ENCODE measurements at places on chromosomes 3 and 15.

DNA sequence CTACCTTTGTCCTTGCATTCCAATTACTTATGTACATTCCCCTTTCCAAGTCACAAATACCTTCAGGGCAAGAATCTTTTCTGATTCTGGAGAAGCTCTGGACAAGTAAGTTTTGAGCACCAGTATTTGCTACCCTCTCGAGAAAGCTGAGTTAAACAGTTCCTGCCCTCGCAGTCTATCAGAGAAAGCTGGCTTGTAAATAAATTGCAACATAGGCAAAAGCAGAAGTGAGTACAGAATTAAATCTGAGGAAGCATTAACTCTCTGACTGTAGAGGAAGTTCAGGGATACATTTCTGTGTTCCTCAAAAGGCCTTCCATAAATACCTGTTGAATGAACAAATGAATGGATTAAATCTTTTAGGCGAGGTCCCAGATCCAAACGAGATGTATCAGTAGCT, 1.2 kb downstream of the OSBPL11 start:
- no peak for DNase-seq

- DNase-seq, result no peak
These were observed 281.9 kb downstream of the SHOX2 start for GRCh38 chr3:157824281-157824680.

GRCh38 chr3:170233530-170233929, 11.3 kb downstream of the PRKCI start:
- DNase-seq, result no peak

DNA sequence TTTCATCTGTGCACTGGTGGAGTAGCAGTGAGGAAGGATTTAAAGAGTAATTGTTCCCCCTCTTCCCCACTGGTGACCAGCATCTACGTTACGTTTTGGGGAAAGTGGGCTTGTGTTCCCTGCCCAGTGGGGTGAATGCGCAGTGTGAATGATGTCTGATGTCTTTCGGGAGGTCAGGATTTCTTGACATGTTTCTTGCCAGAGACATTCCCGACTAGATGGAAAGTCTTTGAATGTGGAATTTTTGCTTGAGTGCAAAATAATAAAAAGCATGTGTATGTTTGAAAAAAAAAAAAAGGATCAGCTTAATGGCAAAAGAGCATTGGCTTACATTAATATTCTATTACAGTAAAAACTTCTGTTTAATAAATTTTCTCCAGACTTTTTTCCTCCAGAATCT, 632.2 kb downstream of the FOXP1 start:
- no peak for DNase-seq

- DNase-seq, result no peak
These were observed 492.2 kb downstream of the AGBL1 start for GRCh38 chr15:86571873-86572272.

DNA sequence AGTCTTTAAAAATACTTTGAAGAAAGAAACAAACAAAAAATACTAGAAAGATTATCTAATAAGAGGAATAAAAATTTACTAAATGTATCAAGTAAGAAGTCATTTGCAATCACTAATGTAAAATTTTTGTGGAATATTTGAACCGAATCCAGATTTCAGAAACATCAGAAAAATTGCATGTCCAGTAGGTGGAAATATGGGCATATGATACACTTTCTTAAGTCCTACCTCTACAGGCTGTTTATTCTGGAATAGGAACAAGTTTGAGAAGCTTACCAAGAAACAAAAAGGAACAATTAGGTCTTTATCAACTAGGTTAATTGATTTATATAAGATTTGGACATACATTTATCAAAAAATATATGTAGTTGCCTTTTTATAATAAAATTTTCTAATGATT, 292.9 kb upstream of the ROBO1 start:
- DNase-seq, result no peak

DNA sequence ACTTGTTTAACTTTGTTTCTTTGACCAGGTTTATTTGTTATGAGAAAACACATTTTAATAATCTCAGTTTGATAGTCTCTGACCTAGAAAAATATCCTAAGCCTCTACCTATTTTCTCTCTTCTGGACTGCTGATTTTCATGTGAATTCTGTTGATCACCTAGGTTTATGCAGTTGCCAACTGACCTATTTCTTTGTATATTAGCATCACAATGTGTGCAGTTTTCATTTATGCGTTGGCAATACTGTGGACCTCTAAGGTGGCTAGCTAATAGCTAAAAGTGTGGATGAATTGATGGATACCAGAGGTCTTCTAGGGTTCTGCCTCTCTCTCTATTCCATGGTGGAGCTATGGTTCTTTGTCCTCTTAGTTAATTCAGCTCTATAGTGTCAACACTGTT, 72.1 kb downstream of the LRRC49 start:
- DNase-seq, result no peak

- no peak for DNase-seq
These were observed 24.1 kb upstream of the SEMA4B start for GRCh38 chr15:90177012-90177411.

DNA sequence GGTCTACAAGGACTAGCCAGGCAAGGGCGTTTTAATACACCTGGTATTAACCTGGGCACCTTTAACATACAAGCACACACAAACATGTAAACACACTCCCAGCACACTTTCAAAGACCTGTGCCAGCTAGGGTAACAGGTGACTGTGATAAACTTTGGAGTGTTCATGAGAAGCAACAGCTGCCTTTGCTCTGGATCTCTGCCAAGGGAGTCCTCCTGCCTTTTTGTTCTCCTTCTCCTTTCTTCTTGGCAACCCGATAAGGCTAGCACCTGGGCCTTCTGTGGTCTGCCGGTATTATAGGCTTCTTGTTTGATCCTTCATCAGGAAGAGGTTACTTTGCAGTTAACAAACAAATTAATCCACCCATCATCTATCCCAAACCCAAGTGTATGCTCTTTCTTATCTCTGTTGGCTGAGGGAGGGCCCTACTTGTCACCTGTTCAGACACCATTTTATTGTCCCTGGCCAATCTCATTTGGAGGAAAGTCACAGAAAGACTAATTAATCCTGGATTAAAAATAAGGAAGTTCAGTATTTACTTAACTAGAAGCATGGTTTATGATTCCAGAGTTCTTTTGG, at the start of gene RETNLB:
TSS of gene RETNLB (minus strand) at position 7 of the 579 bp plus-strand sequence. CDS start 225 bp downstream, outside the sequence.
- DNase-seq, result no peak

- DNase-seq, result no peak
These were observed 52.8 kb downstream of the SEMA5B start for GRCh38 chr3:122974764-122975162.

- DNase-seq, result no peak
These were observed 52.5 kb upstream of the TTBK2 start for GRCh38 chr15:42973114-42973513.

DNA sequence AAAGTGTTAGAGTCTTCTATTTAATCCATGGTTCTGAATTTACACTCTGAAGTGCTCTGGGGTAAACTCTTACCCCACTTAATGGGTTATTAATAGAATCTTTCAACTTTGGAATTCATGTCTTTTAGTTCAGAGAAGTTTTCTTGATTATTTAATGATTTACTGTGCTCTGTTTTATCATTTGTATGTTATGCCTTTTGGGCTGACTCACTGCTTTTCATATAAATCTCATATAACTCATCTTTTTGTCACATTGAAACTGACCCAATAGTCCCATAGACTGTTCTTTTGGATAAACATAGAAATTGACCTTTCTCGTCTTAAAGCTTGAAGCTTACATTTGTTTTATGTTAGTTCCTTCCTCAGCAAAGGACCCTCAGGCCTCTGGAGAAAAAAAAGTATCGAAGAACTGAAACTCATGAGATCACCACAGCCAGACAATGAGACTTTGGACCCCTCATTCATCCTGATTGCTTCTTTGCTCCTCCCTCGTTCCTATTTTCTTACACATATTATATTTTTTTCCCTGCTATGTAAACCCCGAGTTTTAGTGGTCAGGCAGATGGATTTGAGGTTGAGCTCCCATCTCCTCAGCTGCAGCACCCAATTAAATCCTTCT, 229.1 kb upstream of the CBLB start:
- no peak for DNase-seq

DNA sequence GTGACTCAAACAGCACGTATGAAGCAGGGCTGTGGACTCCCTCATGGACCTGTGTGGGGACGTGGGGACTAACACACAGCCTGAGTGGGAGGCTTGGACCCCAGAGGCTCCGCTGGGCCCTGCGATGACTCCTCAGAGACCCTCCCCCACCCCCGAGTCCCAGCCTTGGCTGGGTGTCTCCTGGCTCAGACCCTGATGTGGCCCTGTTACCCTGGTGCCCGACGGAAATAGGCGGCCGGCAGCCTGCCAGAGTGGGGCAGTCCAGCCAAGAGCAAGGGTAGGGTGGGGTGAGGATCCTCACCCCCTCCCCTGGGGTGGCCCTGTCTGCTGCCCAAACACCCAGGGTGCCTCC, 15.3 kb downstream of the TNK2 start:
- DNase-seq, result no peak

- DNase-seq, result no peak
These were observed 4.1 kb downstream of the PP2D1 start for GRCh38 chr3:20007960-20008359.

GRCh38 chr3:190620886-190621608, 107.2 kb downstream of the IL1RAP start:
- DNase-seq, result no peak

DNA sequence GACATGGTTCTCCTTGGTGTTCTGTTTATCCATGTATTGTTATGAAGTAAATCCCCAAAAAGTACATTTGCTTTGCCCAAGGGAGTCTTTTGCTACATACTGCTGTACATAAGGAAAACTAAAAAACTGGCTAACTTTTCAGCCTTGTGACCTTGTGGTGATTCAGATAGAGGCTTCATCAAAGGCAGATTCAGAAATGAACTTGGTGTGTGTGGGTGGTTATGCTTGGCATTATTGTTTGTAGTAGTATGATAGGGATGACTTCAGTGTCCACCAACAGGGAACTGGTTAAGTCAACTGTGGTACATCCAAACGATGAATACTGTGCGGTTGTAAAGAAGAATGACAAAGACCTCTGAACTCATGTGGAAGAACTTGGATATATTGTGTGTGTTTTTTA, 75.6 kb upstream of the CHRNB4 start:
- no peak for DNase-seq

Measured in GM12891 (cell line).